ENCODE measurements at places on chromosomes 3 and 15. TPM values are rescaled to one million over a fixed set of nuclear protein-coding genes. Genes with fewer than 3 reads are reported as not detected.

Gene SH2D7
- not detected for total RNA-seq

Gene KCNMB2
- not detected for total RNA-seq

Gene LRRIQ4
- total RNA-seq = 0.23 TPM

Gene GPR149
- total RNA-seq = not detected

Gene UBA7
- total RNA-seq = 299 TPM

Gene CPNE4
- not detected for total RNA-seq

Gene TAGLN3
- total RNA-seq = not detected

Gene ADAMTS17
- total RNA-seq = 5.6 TPM

Gene C3orf85
- total RNA-seq = not detected

Gene CCDC54
- total RNA-seq = not detected

Gene CHRFAM7A
- 1.9 TPM for total RNA-seq

Gene ITIH1
- total RNA-seq = not detected

Gene PATL2
- 55.2 TPM for total RNA-seq

Gene SERPINI1
- total RNA-seq = 1.9 TPM

Gene FETUB
- total RNA-seq = not detected

All from activated naive CD8-positive, alpha-beta T cell treated with anti-CD3 and anti-CD28 coated beads, Interleukin-2, amount 10 ng/mL, durations not matched to agents 7 days and 5 days (primary cell).